ENCODE measurements at places on chromosomes 6 and 20.

GRCh38 chr6:26331218-26332073 is 33.6 kb upstream of the BTN3A2 start:
- DNase-seq = no peak

- DNase-seq = no peak
Observed at GRCh38 chr6:24099181-24099580, 26.8 kb upstream of the NRSN1 start.

GRCh38 chr6:17395112-17395511 is 1.7 kb downstream of the CAP2 start:
- no peak for DNase-seq

GRCh38 chr6:77463308-77463860 is at the start of gene HTR1B:
Gene HTR1B (minus strand): TSS chr6:77463491. CDS start chr6:77463403, 88 bp downstream.
- no peak for DNase-seq

DNA sequence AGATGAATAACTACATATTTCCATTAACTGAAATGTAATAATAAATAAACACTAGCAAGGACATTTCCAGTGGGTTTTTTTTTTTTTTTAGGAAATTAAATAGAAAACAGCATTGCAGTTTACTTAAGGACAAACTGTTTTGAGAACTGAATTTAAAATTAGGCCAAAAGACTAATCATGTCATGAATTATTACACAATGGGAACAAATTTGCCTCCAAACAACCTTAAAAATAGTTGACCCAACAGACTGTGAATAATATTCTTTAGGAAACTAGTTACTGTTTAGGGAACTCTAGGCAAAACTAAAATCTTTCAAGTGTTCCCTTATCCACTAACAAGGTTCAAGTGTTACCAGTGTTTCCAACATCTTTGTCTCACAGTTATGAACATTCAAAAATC is 16.4 kb upstream of the COL12A1 start:
- no peak for DNase-seq

DNA sequence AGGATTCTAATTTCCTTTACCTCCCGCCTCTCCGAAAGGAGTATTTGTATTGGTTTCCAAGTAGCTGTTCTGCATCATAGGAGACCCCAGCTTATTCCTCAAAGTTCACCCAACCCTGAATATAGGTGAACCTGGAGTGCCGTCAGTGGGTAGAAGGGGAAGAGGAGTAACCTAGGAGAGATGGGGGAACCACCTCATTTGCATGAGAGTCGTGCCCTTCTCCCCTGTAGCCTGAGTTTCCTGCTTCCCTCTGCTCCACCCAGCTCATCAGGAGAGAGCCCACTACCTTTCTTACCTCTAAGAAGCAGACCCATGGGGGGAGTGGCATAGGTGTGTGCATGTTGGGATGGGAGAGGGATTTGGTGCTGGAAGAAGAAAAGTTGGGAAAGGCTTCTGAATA is 17.3 kb upstream of the WFDC2 start:
- no peak for DNase-seq

- DNase-seq = no peak
Observed at GRCh38 chr6:127186889-127187288, 68.4 kb downstream of the RSPO3 start.

GRCh38 chr6:136037876-136038460 is 186.5 kb downstream of the PDE7B start:
- DNase-seq = no peak

DNA sequence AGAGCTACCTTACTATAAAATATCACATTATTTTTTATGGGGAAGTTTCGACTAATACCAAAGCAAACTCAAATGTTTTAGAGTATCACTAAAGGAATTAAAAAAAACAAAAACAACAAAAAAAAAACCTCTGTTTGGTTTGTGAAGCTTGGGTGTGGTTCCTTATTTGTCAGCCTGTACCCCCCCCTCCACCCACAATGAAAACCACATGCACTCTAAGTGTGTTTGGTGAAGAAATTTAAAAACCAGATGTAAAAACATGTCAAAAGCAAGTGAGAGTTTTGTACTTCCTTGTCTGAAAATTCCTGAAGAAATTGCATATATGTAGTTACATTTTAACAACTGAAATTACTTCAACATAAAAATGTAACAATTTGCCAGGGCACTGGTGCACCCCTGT is 3.1 kb downstream of the STK38 start:
- DNase-seq = no peak

DNA sequence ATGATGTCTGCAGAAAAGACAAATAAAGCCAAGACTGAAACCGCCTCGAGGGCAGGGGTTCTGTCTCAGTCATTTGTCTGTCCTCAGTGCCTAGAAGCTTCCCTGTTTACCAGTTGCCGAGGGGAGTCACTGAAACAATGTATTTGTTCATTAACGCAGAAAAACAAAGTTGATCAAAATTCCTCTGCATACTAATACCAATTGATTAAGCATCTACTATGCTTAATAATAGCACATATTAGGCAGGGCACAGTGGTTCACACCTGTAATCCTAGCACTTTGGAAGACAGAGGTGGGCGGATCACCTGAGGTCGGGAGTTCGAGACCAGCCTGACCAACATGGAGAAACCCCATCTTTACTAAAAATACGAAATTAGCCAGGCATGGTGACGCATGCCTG is 1.8 kb upstream of the FKBP5 start:
- no peak for DNase-seq

GRCh38 chr20:57594092-57594951 is 25.9 kb downstream of the ZBP1 start:
- DNase-seq = no peak

- no peak for DNase-seq
Observed at GRCh38 chr6:98932381-98932780, 15.4 kb downstream of the FBXL4 start.

DNA sequence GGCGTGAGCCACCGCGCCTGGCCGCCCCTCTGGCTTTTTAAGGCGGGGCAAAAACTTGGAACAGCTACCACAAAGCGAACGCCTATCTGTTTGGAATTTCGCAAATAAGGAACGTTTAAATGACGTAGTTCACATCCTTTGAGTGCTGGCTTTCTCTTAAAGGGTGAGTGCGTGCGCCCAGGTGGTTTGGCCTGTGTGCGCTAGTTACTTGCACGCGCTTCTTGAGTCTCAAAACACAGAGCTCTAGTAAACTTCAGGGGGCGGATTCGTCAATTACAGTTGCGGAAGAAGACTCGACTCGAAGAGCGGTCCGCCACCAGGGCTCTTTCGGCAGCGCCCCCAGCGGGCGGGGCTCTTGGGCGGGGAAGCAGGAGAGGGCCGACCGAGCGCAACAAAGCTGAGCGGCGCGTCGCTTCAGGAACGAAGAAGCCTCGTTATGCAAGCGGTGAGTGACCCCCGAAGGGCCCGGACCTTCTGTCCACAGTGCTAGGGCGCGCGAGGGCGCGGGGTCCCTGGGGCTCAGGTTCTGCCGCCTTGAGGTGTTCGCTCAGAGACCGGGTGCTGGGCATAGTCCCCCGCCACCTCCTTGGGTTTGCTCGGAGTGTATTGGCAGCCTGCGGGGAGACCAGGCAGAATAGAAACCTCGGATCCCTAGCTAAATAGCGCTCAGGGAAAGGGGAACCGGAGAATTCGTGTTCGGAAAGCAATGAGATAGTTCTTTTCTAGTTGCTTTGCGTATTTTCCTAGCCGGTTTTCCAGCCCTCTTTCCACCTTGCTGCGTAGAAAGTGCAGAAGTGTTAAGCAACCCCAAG is at the start of gene SYCP2L:
Gene SYCP2L, plus strand, starts transcription at position 362 of the 812 bp plus-strand sequence. Its CDS starts 75 bp downstream, at position 437.
- no peak for DNase-seq

DNA sequence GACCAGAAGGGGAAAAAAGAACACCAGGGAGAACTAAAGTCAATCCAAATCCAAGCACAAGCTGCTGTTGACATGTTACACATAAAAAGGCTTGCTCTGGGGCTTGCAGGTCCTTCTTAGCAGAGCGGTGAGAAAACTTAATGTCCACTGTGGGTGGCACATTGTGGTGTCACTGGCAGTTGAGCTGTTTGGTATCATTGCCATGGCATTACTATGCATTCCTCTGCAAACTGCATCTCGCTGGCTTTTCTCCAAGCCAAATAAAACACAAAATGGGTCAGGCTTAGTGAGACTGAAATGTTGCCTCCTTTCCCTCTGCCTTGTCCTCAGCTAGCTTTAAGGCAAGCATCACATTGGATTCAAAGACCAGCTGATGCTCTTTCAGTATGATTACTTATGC is 40.9 kb downstream of the LY86 start:
- no peak for DNase-seq

GRCh38 chr6:125041740-125042459 is 79.7 kb downstream of the RNF217 start:
- DNase-seq = no peak

- DNase-seq = no peak
Observed at GRCh38 chr6:33983109-33983716, 162.7 kb downstream of the GRM4 start.

- DNase-seq = no peak
Observed at GRCh38 chr6:32133786-32134185, 3.7 kb upstream of the FKBPL start.

DNA sequence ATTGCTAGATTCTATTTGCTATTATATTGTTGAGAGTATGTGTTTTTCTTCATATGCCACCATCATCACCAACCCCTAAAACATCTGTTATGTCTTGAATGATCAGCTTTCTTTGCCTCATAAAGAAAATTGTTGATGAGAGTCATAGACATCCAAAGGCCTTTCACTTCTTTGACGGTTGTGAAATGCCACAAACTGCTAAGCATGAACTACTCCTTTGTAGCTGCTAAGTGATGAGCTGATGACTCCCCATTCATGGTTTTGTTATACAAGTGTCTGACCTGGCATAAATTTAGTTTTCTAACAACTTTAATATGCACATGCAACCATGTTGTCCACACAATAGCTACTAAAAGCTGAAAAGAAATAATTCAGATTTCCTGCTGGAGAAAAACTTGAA is 684 bp upstream of the MED23 start:
- DNase-seq = no peak

GRCh38 chr6:169083508-169083874 is 170.2 kb downstream of the THBS2 start:
- DNase-seq = no peak

DNA sequence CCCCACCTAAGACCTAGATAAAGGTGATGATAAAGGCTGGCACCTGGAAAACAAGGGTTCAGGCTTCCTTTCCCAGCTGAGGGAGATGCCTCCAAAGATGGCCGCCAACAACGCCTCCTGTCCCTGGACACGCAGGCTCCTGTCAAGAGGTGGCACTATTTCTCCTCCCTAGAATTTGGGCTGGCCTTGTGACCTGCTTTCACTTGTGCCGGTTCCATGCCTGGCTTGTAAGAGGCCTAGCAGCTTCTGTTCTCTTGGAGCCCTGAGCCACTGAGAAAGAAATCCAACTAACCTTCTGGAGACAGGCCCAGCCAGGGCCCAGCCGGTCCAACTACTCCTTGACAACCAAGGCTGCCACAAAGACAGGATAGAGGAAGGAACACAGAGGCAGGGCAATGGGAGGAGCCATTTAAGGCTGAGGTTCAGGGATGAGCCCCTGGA is 60.2 kb upstream of the RALY start:
- no peak for DNase-seq

GRCh38 chr6:125957391-125957693 is 772 bp downstream of the HINT3 start:
- no peak for DNase-seq

GRCh38 chr6:46407776-46408530 is 83.3 kb downstream of the RCAN2 start:
- no peak for DNase-seq

- DNase-seq = no peak
Observed at GRCh38 chr20:63043348-63044203, 36.8 kb upstream of the BHLHE23 start.

DNA sequence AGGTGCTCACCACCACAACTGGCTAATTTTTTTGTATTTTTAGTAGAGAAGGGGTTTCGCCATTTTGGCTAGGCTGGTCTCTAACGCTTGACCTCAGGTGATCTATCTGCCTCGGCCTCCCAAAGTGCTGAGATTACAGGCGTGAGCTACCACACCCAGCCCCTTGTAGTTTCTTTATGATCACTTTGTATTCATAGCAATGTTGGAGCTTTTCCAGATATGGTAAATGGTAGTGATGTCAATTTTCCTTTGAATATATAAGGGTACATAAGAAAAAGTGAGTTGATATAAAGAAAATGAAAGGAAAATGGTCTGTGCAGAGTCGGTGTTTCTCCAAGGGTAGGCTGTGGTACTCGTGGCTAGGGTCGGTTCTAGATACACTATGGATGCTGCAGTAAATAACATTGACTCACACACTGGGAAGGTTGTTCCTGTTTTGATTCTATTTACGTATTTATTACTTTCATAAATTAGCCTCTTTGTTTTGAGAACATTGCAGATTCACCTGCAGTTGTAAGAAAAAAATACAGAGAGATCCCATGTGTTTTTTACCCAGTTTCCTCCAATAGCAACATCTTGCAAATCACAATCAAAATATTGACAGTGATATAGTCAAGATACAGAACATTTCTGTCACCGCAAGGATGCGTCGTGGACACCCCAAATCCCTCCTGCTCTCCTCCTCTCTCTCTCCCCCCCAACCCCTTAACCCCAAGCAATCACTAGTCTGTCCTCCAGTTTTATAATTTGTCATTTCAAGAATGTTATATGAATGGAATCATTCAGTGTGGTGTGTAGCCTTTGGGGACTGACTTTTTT is 2.5 kb downstream of the ZNF831 start:
- DNase-seq = no peak

DNA sequence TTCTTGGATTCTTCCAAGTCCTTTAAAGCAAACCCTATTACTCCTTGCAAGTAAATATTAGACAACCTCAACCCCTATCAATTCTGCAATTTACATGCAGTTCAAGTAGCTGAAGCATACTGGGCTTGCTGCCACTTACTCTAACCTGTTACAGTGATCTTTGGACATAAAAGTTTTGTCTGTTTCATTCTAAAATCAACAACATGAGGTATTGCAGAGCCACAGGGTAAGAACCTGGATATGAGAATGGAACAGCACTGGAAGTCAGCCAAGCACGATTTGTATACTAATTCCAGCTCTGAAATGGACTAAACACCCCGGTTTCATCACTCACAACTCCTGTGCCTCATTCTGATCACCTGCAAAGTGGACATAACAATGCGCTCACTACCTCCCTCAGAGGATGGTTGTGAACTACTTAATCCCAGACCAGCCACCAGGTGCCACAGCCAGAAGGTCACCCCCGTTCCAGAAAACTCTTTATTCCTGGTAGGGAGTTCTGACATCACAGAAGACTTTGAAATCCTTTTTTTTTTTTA is 270.0 kb downstream of the ADGB start:
- DNase-seq = no peak

DNA sequence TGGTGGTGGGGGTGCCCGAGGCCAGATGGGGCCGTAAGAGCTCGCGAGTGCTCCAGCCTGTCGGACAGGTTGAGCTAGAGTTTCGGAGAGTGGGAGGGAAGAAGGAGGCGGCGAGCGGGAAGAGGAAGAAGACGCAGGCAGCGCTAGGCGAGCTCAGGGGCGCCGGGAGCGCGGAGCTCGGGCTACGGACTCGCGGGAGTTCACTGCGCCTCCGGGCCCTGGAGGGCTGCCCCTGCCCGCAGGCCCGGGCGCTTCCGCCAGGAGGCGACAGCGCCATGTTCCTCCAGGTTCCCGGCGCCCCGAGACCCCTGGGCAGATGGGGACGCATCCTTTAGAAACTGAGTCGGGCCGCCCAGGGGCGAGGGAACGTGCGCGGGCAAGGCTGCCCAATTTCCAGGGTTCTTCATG is 984 bp downstream of the TFAP2C start:
- DNase-seq = no peak

GRCh38 chr6:131683479-131683878 is 17.7 kb downstream of the OR2A4 start:
- no peak for DNase-seq

- no peak for DNase-seq
Observed at GRCh38 chr20:57429580-57430200, 38.5 kb downstream of the RBM38 start.

- peak; percentile 25 for DNase-seq
Observed at GRCh38 chr6:160992061-160992979, 751 bp downstream of the MAP3K4 start.

- no peak for DNase-seq
Observed at GRCh38 chr20:34022151-34022838, 28.6 kb downstream of the RALY start.

Measured in stimulated activated CD8-positive, alpha-beta memory T cell treated with anti-CD3 and anti-CD28 coated beads, Interleukin-4, amount 100 ng/mL, for 1 hour (primary cell).